Heart left ventricle (tissue), 16 donors: ENCODE measurements at places on chromosomes 6 and 20. TPM values are rescaled to one million over a fixed set of nuclear protein-coding genes. Genes with fewer than 3 reads are reported as not detected.

Gene SAPCD1
- total RNA-seq, result not detected

DNA sequence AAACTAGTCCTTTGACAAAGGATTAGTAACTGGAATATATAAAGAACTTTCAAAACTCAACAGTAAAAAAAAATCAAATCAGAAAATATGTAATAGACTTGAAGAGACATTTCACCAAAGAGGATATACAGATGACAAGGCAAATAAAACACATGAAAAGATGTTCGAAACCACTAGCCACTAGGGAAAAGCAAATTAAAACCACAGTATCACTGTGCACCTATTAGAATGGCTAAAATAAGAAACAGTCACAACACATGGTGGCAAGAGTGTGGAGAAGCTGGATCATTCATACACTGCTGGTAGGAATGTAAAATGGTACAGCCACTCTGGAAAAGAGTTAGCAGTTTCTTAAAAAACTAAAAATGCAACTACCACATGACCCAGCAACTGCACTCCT, 14.9 kb downstream of the ZBTB2 start:
- DNase-seq, result no peak
- H3K27ac ChIP-seq, result no peak overlapping the region

- no peaks in the 10 kb centered on the region for H3K36me3 ChIP-seq
- H3K27ac ChIP-seq, result no peak overlapping the region
- no peak for DNase-seq
These were observed 24.5 kb downstream of the BCAS4 start for GRCh38 chr20:50819349-50819748.

- DNase-seq, result no peak
- no peak overlapping the region for H3K4me3 ChIP-seq
- no peak overlapping the region for H3K27ac ChIP-seq
- H3K4me1 ChIP-seq, result no peaks in the 10 kb centered on the region
- H3K36me3 ChIP-seq, result no peaks in the 10 kb centered on the region
These were observed 98.9 kb downstream of the PDSS2 start for GRCh38 chr6:107360476-107360875.

DNA sequence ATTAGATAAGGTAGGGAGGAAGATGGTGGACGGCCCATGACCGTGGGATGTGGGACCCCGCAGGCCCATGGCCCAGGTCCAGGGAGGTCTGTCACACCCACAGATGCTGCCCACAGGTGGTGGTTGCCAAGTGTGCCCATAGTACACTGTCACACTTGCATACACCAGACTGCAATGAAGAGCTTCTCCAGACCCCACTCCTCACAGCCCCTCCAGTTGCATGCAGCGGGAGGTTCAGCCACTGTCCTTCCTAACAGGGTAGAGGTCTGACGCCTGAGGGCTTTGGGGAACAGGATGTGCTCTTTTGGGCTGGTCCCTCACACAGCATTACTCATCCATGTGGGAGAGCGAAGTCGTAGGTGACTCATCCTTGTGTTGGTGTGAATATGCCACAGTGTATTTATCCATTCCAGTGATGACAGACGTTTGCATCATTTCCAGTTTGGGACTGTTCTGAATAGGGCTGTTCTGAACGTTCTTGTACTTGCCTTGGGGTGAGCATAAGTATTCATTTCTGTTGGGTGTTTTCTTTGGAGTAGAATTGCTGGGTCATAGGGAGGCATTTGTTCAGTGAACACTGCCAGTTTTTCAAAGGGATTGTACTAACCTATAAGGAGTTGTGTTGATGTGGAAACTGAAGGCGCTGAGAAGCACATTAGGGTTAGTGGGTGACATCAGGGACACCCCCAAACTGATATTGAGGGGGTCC, 10.1 kb upstream of the PYGB start:
- H3K27ac ChIP-seq, result peak overlapping the region; percentile 74
- no peaks in the 10 kb centered on the region for H3K36me3 ChIP-seq
- no peaks in the 10 kb centered on the region for H3K27me3 ChIP-seq
- H3K4me3 ChIP-seq, result no peak overlapping the region
- peaks cover 20% of the 10 kb centered on the region for H3K4me1 ChIP-seq
- DNase-seq, result peak; percentile 84

Gene TMEM181
- 8.4 TPM for total RNA-seq

Gene EEF1A2
- 994 TPM for total RNA-seq

Gene CCN2
- 90.7 TPM for total RNA-seq

Gene CCR6
- total RNA-seq, result not detected

Gene SLC22A7
- not detected for total RNA-seq

Gene HLA-DRB1
- 81.3 TPM for total RNA-seq

GRCh38 chr6:158358450-158359077, 46.3 kb downstream of the TULP4 start:
- H3K4me1 ChIP-seq, result no peaks in the 10 kb centered on the region
- no peak overlapping the region for H3K4me3 ChIP-seq
- H3K27ac ChIP-seq, result no peak overlapping the region
- no peaks in the 10 kb centered on the region for H3K36me3 ChIP-seq
- no peaks in the 10 kb centered on the region for H3K27me3 ChIP-seq

DNA sequence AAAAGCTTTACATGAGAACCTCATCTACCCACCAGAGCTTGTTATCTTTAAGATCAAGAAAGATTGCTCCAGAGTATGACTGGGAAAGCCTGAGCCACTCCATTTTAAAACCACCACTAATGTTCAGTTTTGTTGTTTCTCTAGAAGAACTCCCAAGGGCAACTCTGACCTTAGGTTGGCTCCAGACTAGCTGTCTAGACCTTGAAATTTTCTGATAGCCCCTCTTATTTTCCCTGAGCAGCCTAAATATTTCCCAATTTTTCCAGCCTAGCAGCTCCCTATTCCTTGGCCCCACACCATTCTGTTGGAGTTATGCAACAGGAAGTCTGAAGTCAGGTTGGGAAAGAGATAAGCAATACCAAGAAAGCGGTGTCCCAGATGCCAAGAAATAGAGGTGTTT, 84.6 kb upstream of the TCF21 start:
- no peaks in the 10 kb centered on the region for H3K27me3 ChIP-seq
- no peaks in the 10 kb centered on the region for H3K36me3 ChIP-seq
- no peak overlapping the region for H3K4me3 ChIP-seq
- no peak for DNase-seq
- H3K27ac ChIP-seq, result peak overlapping the region; percentile 6
- peaks cover 3% of the 10 kb centered on the region for H3K4me1 ChIP-seq

GRCh38 chr6:107624541-107624940, 134.6 kb downstream of the SOBP start:
- no peak for DNase-seq
- no peaks in the 10 kb centered on the region for H3K27me3 ChIP-seq
- no peak overlapping the region for H3K27ac ChIP-seq
- peaks cover 7% of the 10 kb centered on the region for H3K4me1 ChIP-seq
- no peak overlapping the region for H3K4me3 ChIP-seq
- H3K36me3 ChIP-seq, result peaks cover 3% of the 10 kb centered on the region

Gene MCHR2
- not detected for total RNA-seq

DNA sequence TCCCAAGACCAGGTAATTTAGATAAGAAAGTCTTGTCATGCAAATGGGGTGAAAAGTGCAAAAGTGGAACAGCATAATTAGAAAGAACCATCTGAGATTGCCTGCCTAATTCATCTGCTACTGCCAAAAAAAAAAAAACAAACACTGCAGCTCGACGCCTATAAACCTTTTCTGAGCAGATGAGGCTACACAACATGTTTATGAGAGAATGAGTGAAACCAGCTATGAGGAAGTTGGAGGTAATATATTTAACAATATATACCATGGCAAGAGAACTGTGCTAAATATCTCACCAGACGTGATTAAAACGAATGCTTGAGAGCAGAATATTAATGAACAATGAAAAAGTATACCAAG, 50.0 kb downstream of the LAMA4 start:
- H3K27me3 ChIP-seq, result no peaks in the 10 kb centered on the region
- H3K4me1 ChIP-seq, result peaks cover 13% of the 10 kb centered on the region
- no peak overlapping the region for H3K4me3 ChIP-seq
- peaks cover 77% of the 10 kb centered on the region for H3K36me3 ChIP-seq
- no peak overlapping the region for H3K27ac ChIP-seq

Gene CHRNA4
- total RNA-seq, result not detected

DNA sequence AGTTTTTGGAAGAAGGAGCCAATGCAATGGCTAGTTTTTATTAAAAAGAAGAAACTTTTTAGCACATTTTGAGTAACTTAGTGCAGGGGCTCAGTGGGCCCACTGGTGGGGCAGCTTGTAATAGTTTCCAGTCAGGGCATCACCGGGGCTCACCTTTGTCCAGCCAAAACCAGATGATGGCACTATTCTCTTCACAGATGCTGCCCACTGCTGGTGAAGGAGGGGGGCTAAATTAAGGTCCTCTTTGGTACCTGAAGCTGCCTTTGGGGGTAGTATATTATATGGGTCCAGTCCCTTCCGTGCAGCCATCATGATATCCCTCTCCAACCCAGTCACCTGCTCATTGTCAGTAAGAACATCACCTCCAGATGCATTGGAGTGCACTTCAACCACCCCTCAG, 182.9 kb downstream of the PDE7B start:
- no peaks in the 10 kb centered on the region for H3K36me3 ChIP-seq
- H3K4me1 ChIP-seq, result peaks cover 29% of the 10 kb centered on the region
- no peak for DNase-seq
- peak overlapping the region; percentile 74 for H3K27ac ChIP-seq
- no peaks in the 10 kb centered on the region for H3K27me3 ChIP-seq

Gene GGTLC1
- total RNA-seq, result not detected

DNA sequence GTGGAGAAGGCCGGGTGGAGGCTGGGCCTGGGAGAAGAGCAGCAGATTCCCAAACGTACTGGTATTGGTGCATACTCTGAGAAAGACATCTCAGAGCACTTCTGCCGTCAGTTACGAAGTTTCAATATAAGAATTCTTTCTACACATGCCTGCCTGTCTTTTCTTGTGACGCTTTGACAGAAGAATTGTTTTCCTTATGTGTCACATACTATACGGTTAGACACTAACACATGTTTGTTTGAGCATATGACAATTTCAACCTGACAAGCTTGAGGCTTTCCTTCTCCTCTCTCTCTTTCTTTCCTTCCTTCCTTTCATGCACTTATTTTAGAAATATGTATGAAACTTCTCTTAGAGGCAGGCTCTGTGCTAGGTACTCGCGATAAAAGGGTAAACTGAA, 360.0 kb downstream of the QKI start:
- H3K27ac ChIP-seq, result no peak overlapping the region
- no peaks in the 10 kb centered on the region for H3K36me3 ChIP-seq
- no peak for DNase-seq
- H3K4me3 ChIP-seq, result no peak overlapping the region
- peaks cover 5% of the 10 kb centered on the region for H3K4me1 ChIP-seq

Gene IPCEF1
- 0.35 TPM for total RNA-seq

Gene KIF13A
- 49.2 TPM for total RNA-seq

- no peak for DNase-seq
- no peak overlapping the region for H3K4me3 ChIP-seq
- H3K36me3 ChIP-seq, result no peaks in the 10 kb centered on the region
These were observed 17.4 kb upstream of the TCP11 start for GRCh38 chr6:35158520-35158919.

DNA sequence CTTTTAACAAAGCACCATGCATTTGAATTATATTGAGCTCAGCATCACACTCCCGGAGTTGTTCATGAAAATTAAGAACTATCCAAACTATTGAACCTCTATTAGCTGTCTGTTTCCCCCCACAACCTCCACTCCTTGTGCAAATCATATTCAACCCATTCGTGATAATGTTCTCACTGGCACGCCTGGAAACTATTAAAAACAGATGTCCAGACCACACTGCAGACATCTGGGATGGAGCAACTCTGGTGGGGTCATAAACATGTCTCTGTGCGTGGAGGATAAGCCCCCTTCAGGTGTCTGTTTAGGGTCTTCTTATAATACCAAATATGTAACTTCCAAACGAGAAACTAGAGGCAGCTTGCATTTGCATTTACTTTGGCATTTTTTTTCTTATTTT, 193.7 kb downstream of the TFAP2A start:
- no peaks in the 10 kb centered on the region for H3K4me1 ChIP-seq
- no peaks in the 10 kb centered on the region for H3K27me3 ChIP-seq
- DNase-seq, result no peak
- no peaks in the 10 kb centered on the region for H3K36me3 ChIP-seq

GRCh38 chr6:14149739-14150130, 32.2 kb downstream of the CD83 start:
- no peak overlapping the region for H3K27ac ChIP-seq
- H3K27me3 ChIP-seq, result no peaks in the 10 kb centered on the region
- H3K36me3 ChIP-seq, result no peaks in the 10 kb centered on the region

Gene PGC
- not detected for total RNA-seq

DNA sequence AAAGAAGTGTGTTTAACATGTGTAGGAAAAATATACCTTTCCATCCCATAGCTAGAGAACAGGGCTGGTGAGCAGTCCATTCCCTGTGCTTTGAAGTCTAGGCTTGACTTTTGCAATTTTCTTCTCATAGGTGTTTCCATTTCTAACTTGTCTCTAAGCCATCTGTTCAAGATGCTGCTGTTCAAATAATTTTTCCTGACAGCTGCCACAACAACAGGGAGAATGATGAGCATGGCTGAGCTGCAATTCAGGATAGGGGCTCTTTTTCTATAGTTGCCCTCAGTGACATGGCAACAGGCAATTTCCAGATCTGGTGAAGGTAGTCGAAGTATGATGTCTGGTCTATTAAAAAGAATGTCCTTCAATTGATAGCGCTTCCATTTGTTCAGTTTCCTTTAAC, 103.0 kb upstream of the HS3ST5 start:
- H3K27ac ChIP-seq, result no peak overlapping the region
- DNase-seq, result no peak
- H3K4me1 ChIP-seq, result no peaks in the 10 kb centered on the region
- H3K36me3 ChIP-seq, result no peaks in the 10 kb centered on the region
- no peak overlapping the region for H3K4me3 ChIP-seq
- no peaks in the 10 kb centered on the region for H3K27me3 ChIP-seq

Gene OTOR
- total RNA-seq, result not detected

Gene ADAM33
- 3.0 TPM for total RNA-seq

Gene CD24
- total RNA-seq, result 1.1 TPM

GRCh38 chr6:11025921-11026635, 18.0 kb downstream of the ELOVL2 start:
- DNase-seq, result no peak
- no peaks in the 10 kb centered on the region for H3K36me3 ChIP-seq
- H3K27me3 ChIP-seq, result peaks cover 19% of the 10 kb centered on the region
- no peak overlapping the region for H3K4me3 ChIP-seq

GRCh38 chr6:5163247-5163646, 78.1 kb downstream of the PPP1R3G start:
- no peaks in the 10 kb centered on the region for H3K36me3 ChIP-seq
- peaks cover 3% of the 10 kb centered on the region for H3K4me1 ChIP-seq
- no peaks in the 10 kb centered on the region for H3K27me3 ChIP-seq
- no peak for DNase-seq
- H3K27ac ChIP-seq, result no peak overlapping the region

Gene LTA
- not detected for total RNA-seq

DNA sequence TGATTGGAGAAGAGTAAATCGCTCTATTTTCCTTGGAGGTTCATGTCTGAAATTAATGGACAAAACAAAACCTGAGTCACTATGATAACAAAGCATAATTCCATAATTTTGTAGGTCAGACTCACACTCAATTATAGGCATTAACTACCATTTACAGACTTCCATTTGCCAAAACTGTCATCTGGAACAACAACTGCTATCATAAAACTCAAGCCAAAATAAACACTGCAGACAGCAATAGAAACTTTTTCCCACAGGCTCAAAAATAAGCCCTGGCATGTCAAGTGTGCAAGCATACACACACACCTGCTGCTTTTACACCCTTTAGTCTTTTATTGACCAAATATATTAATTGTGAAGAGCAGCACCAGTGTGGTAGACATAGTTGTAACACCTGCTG, 7.1 kb downstream of the MRPS10 start:
- H3K4me1 ChIP-seq, result peaks cover 8% of the 10 kb centered on the region
- H3K27ac ChIP-seq, result no peak overlapping the region
- H3K27me3 ChIP-seq, result no peaks in the 10 kb centered on the region
- no peak overlapping the region for H3K4me3 ChIP-seq
- H3K36me3 ChIP-seq, result peaks cover 91% of the 10 kb centered on the region
- DNase-seq, result no peak

Gene TSBP1
- not detected for total RNA-seq
